ENCODE measurements at places on chromosomes 16 and 17.
A peak's percentile ranks its signal among the peaks of the same experiment; 100 is the strongest.

GRCh38 chr17:75913537-75914210, 9.0 kb upstream of the MRPL38 start:
- no peak for DNase-seq

GRCh38 chr16:1258906-1259759, 3.3 kb downstream of the TPSD1 start:
- no peak for DNase-seq

DNA sequence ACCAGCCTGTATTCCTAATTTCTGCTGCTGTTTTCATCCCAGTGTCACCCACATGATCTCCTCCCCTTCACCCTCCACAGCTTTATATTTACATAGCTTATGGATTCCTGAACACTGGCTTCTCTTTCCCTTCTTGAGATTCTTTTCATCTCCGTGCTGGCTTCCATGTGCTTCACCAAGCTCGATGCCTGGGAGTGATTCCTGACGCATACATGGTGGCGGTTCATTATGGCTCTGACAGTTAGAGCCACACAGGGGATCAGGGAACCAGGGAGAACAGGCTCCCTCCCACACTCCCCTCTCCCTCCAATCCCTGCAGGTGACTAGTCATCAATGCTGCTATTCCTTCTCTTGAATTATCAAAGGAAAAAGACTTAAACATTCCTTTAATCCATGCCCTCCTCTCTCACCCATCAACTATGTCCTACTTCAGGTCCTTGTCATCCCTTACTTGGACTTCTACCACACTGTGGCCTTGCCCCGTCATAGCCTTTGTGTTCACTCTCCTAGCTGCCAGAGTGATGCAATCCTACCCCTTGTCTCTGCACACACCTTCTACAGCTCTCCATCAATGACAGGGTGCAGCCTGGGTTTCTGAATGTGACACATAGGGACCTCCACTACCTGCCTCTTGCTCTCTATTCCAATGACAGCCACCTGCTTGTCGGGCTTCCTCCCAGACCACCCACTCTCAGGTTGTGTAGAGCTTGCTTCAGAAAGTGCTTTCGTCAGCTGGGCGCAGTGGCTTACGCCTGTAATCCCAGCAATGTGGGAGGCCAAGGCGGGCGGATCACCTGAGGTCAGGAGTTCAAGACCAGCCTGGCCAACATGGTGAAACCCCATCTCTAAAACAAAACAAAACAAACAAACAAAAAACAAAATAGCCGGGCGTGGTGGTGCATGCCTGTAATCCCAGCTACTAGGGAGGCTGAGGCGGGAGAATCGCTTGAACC, 43.6 kb downstream of the MYH13 start:
- peak; percentile 7 for DNase-seq

- DNase-seq, result no peak
Measured at GRCh38 chr17:76089680-76090516, 10.9 kb downstream of the ZACN start.

- peak; percentile 96 for DNase-seq
Measured at GRCh38 chr17:56786989-56787482, 46.7 kb downstream of the C17orf67 start.

GRCh38 chr16:23527961-23528643, 17.8 kb upstream of the GGA2 start:
- no peak for DNase-seq

DNA sequence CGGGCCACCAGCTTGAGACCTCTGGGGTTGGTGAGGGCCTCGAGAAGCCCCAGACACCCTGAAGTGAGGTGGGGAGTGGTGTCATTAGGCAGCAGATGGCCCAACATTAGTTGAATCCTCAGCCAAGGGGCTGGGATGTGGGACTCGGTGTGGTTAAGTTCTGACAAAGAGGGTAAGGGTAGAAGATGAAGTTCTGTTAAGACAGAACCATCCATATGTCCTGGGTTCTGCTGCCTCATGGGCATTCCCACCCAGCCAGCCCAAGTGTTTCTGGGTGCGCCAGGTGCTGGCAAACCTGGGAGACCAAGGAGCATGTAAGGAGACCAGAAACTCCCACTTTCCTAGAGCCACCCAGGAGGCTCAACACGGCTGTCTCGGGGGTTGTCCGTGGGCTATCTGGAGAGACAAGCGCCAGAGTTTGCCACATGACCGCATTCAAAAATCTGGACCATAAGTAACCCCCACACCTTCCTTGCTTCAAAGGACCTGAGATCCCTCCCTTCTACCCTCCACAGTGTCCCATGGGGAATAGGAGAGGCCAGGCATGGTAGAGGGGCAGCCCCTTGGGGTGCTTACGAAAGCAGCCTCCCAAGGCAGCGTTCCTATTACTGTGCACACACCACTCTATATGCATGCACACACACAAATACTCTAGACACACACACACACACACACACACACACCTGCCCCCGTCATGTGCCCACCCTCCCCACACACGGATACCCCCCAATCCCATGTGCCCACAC, 128.7 kb downstream of the C16orf78 start:
- DNase-seq, result no peak

GRCh38 chr17:78019976-78020716, 61.6 kb downstream of the TNRC6C start:
- DNase-seq, result no peak

DNA sequence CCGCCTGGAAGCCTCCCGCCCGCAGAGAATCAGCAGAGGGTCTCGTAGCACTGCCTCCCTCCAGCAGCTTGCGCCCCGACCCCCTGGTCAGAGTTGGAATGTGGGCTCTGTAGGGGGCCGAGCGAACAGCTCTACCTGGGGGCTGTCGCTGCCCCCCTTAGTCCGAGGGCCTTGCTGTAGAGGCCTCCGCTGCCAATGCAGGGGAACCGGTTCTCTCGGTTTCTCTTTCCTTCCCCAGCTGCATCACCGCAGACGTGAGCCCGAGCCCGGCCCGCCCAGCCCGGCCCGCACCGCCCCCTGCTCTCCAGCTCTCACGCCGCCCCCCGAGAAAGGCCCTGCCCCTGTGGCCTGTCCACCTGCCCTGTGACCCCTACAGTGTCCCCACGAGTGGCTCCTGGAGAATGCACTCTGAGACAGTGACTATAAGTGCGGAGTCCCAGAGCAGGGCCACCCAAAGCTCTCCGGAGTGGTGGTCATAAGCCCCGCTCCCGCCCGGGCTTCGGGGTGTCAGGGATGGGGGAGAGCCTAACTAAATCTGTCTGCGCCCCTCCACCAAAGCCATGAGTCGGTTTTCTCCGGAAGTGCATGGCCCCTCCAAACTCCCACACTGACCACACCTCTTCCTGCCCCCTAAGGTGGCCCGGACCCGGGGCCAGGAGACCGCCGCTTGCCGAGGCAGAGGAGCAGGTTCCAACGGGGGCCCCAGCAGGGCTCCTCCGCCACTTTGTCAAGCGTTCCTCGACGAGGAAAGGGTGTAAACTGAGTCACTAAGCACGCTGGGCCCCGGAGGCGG, 1.7 kb downstream of the ARHGAP27 start:
- DNase-seq, result peak; percentile 54

DNA sequence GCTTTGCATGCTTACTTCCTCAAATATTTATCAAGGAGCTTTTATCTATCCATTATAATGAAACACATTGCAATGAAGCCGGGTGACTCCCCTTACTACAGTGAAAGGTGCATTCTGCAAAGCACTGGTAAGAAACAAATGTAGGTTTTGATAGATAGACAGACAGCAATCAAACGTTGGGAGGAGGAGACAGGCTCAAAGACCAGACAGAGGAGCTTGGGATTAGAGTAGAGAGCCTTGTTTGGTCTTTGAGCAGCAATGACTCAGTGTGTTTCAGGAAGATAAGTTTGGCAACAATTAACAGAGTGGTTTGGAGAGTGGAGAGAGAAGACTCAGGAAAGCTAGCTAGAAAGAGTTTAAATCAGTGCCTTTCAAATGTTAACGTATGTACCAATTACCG, 68.8 kb downstream of the ZNF18 start:
- DNase-seq, result no peak

GRCh38 chr16:77553130-77553529, 118.3 kb upstream of the ADAMTS18 start:
- DNase-seq, result no peak

DNA sequence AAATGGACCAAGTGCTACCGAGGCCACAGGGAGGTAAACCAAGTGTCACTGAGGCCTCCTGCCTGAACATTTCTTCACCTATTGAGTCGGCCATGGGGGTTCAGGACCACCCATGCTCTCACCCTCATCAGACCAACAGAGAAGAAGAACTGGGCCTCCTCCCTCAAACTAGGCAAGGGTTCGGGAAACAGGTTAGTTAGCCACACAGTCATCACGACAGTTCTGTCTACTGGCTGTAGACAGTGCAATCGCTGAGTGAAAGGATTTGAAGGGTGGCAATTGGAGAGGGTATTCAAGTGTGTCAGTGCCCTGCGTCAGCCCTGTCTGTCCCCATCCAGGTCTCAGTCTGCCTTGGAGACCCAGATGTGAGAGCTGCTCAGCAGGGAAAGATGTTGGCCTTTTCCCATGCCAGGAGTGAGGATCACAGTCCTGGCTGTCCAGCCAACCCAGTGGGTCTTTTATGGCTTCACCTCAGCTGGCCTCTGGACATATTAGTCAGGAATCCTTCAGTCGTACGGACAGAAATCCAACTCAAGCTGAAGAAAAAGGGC, 19.9 kb downstream of the TBX2 start:
- DNase-seq, result no peak

DNA sequence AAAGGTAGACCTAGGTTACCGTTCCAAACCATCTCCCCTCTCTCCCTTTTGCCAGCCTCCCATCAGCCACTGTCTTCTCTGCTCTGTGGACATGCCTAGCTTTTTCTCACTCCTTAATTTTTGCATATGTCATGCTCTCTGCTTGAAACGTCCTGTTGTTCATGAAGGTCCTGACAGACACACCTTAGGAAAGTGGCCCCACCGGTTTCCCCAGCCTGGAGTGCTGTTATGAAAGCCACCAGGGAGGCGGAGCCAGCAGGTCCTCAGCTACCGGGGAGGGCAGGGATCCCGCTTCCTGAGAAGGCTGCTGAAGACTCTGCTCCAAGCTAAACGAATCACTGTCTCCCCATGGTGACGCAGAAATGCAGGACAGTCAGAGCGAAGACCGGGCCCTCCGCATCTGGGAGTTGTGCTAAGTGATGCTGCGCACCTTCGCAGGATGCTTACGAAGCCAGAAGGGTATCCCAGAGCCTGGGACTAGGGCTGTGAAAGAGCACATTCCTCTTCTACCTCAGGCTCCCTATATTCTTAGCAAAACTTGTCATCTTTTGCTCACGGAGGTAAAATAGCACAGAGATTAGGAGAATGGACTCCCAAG, 2.3 kb upstream of the SLC16A11 start:
- DNase-seq, result peak; percentile 27

- no peak for DNase-seq
Measured at GRCh38 chr17:51238255-51238887, 21.5 kb downstream of the MBTD1 start.

DNA sequence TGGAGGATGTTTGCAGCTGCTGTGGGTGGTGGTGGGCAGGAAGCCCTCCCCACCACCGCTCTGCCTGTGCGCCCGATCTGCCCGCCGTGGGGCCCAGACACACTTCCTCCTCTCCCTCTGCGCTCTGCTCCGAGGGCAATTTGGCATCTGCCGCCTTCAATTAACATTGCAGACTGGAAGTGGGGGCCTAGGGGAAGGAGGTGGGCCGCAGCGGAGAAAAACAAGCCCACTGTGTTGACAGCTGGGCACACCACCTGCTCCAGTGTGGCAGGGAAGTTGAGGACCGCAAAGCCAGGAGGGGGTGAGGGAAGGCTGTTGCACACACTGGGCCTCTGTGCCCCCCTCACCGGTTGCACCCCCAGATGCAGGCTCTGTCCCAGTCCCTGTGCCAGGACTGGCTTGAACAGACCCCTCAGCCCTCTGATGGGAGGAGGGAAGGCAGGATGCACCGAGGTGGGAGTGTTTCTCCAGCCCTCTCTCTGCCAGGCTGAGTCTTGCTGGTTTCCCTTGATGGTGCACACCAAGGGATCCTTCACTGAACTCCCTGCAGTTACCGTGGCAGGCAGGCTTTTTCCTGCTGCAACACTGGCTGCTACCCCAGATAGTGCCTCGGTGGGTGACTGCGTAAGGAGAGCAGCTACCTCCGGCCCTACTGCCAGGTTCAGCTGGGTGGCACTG, 72.8 kb upstream of the MED9 start:
- DNase-seq, result no peak

- DNase-seq, result no peak
Measured at GRCh38 chr17:39122991-39123390, 28.4 kb downstream of the PLXDC1 start.

DNA sequence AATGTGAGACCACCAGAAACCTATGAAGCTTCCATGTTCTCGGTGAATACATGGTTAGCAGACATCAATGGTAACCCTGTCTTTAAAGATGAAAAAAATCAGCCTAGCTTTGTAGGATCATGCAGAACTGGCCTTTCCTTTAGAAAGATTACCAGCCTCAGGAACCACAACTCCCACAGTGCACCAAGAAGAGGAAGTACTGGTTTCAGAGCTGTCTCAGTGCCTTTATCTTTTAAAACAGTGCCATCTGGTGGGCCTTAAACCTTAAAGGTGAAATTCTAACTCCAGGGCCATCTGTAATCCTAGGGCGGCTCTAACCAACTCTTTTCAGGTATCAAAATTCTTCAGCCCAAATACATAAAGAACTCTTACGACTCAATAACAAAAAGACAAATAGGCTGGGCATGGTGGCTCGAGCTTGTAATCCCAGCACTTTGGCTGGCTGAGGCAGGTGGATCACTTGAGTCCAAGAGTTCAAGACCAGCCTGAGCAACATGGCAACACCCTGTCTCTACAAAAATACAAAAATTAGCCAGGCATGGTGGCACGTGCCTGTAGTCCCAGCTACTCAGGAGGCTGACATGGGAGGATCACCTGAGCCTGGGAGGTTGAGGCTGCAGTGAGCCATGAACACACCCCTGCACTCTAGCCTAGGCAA, 5.4 kb downstream of the ATPAF2 start:
- peak; percentile 93 for DNase-seq
